Activated effector memory CD4-positive, alpha-beta T cell treated with anti-CD3 and anti-CD28 coated beads, Interleukin-2, amount 50 U/mL, for 16 hours (primary cell): ENCODE measurements at places on chromosomes 13 and 19.

DNA sequence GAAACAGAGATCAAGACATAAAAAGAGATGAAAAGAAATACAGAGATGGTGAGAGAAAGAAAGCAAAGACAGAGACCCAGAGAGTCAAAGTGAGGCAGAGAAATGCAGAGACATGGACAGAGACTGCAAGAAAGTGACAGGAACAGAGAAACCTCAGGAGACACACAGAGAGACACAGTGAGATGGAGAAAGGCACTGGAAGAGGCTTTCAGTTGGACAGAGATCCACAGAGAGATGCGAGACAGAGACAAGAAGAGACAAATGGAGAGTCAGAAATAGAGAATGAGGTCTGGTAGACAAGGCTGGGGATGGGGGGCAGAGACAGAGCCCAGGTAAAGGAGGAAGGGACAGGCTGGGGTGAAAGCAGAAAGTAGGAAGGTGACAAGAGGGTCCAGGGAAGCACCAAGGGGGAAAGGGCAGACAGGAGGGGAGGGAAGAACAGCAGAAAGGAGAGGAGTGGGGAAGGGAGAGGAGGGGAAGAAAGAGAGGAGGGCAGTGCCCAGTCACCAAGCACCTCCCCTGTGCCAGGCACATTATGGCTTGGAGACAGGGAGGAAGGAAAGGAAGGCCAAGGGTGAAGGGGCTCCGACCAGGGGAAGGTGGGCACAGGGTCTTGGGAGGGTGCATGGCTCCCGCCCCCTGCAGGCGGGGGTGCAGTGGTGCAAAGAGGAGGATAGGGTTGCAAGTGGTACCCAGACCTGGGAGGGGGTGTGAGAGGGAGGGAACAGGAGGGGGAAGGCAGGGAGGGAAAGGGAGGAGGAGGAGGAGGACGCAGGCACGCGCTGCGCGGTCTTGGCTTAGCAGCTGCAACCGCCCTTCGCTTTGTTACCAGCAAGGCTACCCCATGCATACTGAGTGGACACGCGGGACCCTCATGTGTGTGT lies 38.4 kb downstream of the DEDD2 start:
- peak; percentile 68 for DNase-seq

GRCh38 chr13:75830842-75831241 lies 194.7 kb downstream of the LMO7 start:
- DNase-seq, result no peak

- DNase-seq, result no peak
These were observed 4.9 kb downstream of the VAV1 start for GRCh38 chr19:6777434-6777833.

- DNase-seq, result no peak
These were observed 41.9 kb upstream of the CYP2A7 start for GRCh38 chr19:40923934-40924391.

DNA sequence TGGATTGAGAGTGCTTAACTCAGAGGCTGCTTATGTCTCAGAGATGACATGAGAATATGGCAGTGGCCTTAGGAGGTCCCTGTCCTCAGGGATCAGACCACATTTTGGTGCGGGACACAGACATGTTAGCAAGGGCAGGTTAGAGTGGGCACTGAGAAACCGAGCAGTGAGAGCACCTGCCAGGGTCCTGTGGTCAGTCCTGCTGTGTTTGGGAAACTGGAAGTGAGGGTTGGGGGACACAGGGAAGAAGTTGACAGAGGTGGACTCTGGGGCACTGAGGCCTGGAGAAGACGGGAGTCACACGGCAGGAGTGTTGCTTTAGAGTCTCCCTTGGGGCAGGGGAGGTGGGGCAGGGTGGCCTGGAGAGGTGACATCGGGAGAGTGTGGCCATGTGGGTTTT lies 7.4 kb downstream of the IGFLR1 start:
- DNase-seq, result no peak

DNA sequence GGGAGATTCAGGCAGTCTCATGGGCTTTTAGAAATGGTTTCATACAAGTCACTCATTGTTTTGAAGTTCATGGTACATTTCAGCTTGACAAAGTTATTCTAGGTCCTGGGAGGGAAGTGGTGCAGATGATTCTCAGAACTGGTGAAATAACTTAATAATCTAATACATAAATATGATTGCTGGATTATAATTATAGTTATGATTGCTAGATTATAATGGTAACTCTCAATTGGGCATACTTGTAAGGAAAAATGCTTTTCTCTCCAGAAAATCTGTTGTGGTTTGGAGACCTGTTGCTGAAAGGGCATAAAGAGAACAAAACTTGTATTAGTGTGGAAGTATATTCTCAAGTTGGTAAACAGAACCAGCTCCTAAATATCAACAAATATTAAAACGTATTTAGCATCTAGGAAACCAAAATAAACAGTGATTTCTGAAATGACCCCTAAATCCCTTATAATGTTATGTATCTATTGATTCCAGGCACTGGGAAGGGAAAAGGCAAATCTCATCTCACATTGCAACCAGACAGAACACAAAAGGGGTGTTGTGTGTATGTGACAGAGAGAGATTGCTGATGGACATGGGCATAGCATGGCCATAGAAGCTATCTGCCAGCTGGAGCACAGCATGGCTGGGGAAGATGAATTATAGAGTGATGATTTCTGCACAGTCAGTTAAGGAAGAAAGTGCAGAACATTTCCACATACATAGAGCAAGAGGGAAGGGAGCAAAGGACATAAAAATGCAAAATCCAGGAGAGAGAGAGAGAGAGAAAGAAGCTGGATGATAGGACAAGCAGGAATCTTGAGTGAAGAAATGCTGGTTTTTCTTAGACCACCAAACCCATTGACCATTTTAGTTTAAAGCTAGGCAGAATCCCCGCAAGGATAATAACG lies 87.1 kb upstream of the FRY start:
- no peak for DNase-seq
